H9 (cell line): ENCODE measurements at places on chromosomes 4 and X. TPM values are rescaled to one million over a fixed set of nuclear protein-coding genes. Genes with fewer than 3 reads are reported as not detected.

DNA sequence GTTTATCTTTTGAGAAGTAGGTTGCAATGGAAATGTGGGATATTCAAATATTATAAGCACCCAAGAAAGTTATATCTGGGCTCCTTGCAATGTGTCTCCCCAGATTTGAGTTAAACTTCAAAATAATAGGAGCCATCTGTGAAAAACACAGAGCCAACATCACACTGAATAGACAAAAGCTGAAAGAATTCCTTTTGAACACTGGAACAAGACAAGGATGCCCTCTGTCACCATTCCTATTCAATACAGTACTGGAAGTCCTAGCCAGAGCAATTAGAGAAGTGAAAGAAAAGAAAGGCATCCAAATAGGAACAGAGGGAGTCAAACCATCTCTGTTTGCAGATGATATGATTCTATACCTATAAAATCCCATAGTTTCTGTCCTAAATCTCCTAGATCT lies 114.3 kb upstream of the IL1RAPL1 start:
- no peak for DNase-seq

- peak; percentile 35 for DNase-seq
Measured at GRCh38 chrX:115606861-115607260, 45.9 kb downstream of the PLS3 start.

Gene CXorf49
- not detected in 2 replicates for total RNA-seq

GRCh38 chrX:95427389-95427788 lies 1257.3 kb upstream of the DIAPH2 start:
- no peak for DNase-seq

DNA sequence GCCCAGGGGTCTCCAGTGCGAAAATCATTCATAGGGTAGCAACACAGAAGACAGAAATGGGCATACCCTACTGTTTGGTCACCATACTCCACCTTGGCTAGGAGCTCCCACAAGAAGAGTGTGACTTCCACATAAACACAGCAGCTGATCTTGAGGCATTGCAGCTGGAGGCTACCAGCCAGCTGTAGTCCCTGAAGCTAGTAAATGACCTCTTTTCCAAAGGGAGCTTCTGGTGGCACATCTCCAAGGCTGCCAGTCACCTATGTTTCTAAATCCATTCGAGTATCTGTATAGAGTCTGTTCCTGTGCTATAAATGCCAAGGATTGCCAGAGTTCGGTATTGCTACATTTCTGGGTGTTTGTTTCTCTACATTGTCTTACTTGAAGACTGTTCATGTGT lies 21.3 kb upstream of the PNPLA4 start:
- no peak for DNase-seq

Gene CSAG1
- total RNA-seq = not detected in 2 replicates

GRCh38 chr4:89099034-89099433 lies 12.3 kb upstream of the TIGD2 start:
- DNase-seq = no peak

DNA sequence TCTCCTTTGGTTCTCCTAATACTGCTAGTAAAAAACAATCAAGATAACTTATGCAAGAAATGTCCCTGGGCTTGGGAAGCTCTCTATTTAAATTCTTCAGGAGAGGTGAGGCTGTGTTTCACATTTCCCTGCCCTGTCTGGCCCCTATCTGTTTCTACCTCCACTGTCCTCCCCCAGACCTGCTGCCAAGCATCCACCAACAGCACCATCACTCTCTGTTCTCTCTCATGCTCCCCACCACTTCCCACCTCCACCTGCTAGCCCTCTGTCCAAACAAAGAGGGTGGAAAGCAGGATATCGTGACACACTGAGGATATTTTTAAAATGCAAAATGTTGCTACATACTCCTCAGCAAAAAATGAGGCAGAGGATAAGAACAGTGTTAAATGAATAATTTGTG lies 88.4 kb upstream of the NAP1L5 start:
- no peak for DNase-seq

DNA sequence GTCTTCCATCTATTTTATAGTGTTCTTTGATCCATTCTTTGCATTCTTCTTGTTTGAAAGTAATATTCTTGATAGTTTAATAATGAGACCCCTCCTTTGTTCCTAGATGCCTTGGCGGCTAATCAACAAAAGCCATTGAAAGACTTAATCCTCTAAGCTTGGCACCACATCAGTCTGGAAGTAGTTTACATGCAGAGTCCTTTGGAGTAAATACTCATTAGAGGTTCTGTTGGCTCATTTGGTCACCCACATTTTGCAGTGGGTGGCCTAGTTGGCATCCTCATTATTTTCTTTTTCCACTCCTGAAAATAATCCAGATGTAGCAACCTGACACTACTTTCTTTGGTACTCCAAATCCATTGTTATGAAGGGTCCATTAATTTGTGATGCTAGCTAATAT lies 64.5 kb downstream of the DKK2 start:
- DNase-seq = no peak

GRCh38 chr4:173505924-173506518 lies 24.0 kb downstream of the HAND2 start:
- peak; percentile 77 for DNase-seq

DNA sequence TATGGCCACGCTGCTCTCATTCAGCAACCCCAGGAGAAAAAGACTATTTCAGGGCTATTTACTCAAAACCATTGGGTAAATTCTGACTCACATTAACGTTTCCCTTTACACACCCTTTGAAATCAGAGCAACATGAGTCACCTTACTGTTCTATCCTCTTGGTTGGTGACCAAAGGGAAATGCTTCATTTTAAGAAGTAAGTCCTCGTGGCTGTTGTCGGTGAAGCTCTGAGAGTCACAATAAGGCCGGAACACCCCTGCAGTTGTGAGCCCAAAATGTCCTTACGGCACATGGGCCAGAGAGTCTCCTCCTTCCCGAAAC lies 56.3 kb upstream of the SPRY1 start:
- DNase-seq = no peak

DNA sequence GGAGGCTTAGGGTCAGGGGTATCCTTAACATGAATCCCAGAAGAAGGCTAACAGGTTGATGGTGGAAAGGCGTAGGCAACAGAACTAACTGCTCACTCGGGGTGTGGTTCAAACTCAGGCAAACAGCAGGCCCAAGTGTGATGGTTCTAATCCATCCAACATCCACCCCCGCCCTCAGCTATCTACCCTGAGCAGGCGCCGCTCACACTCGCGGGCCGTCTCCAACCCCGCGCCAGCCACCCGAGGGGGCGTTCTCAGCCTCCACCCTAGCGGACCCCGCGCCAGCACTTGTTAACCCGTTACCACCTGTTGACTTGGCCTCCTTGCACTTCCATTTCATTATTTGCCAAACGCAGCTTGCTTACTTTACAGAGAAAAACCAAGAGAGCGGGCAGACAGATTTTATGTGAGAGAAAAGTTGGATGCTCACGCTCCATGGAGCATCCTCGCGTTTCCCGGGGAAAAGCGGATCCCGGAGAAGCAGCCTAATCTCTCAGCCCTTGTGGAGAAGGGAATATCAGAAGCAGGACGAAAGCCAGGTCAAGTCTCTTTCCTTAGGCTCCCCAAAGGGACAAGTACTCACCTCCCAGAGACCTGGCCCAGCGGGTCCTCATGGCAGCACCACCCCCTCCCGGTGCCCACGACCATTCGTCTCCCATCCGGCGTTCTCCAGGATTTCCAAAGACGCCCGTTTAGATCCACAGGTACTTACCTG lies 773 bp downstream of the SNCA start:
- DNase-seq = peak; percentile 36

Gene BDH2
- total RNA-seq = 39.3 and 40.2 TPM in 2 replicates

- DNase-seq = no peak
Measured at GRCh38 chr4:159015841-159016240, 87.0 kb upstream of the RAPGEF2 start.

Gene P2RY4
- total RNA-seq = 0.18 TPM in 1 of 2 replicates, not detected in the other

DNA sequence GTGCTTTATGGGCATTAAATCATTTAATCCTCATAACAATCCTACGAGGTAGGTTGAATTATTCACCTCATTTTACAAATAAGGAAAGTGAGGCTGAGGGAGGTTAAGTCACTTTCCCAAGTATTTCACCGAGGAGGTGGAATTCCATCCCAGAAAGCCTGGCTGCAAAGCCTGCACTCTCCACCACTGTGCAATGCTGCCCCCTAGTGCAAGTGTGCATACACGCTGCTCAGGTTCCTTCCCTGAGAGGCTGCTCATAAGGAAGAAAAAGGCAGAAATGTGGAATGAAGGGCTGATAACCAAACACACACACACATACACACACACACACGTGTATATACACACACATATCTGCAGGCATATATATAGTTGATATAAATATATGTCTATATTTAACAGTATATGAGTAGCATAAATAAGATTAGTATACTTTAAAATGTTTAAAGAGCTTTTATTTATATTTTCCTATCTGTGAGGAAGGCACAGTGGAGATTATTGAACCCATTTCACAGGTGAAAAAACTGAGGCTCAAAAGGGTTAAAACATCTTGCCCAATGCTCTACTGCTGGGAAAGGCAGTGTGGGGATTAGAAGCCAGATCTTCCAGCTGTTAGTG lies 714.5 kb upstream of the TENM3 start:
- DNase-seq = peak; percentile 85

Gene AFM
- total RNA-seq = not detected in 2 replicates

- DNase-seq = no peak
Measured at GRCh38 chr4:174122705-174123104, 160.8 kb downstream of the FBXO8 start.

DNA sequence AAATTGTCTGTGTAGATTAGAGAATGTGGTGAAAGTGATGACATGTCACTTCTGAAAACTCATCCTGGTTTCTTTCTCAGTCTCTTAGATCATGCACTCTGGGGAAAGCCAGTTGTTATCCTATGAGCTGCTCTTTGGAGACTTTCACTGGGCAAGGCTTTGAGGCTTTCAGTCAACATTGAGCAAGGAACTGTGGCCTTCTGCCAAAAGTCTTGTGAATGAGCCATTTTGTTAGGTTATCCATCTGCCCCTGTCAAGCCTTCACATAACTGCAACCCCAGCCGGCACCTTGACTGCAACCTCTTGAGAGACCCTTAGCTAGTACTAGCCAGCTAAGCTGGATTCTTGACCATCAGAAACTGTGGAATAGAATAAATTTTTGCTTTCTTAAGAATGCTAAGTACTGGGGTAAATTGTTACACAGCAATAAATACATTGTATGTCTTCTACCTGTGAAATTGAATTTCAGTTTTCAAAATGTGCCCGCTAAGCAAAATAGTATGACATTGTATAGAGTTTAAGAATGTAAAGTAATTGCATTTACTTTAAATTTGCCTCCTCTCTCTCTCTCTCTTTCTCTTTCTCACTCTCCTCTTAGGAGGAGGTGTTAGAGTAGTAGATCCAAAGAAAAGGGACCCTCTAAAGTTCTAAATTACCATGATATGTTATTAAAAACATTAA lies 1273.0 kb downstream of the RAPGEF2 start:
- no peak for DNase-seq

Gene FAM13A
- total RNA-seq = 12.7 and 12.9 TPM in 2 replicates

Gene MCUB
- 14.8 and 16.2 TPM in 2 replicates for total RNA-seq

DNA sequence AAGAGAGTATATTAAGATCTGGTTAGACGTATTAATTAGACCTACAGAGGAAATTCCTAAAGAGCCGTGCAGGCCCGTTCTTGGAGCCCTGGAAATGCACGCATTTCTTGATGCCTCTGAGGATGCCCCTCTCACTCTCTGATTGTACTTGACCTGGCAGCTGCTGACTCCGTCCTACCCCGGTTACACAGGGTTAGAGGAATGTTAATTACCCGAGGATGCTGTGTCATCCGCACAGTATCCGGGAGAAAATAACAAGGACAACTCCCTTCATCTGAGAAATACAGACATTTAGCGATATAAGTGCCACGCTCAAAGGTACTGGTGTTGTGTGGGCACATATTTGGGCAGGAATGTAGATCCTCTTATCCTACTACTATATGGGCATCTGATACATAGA lies 404.6 kb upstream of the FAT1 start:
- no peak for DNase-seq

DNA sequence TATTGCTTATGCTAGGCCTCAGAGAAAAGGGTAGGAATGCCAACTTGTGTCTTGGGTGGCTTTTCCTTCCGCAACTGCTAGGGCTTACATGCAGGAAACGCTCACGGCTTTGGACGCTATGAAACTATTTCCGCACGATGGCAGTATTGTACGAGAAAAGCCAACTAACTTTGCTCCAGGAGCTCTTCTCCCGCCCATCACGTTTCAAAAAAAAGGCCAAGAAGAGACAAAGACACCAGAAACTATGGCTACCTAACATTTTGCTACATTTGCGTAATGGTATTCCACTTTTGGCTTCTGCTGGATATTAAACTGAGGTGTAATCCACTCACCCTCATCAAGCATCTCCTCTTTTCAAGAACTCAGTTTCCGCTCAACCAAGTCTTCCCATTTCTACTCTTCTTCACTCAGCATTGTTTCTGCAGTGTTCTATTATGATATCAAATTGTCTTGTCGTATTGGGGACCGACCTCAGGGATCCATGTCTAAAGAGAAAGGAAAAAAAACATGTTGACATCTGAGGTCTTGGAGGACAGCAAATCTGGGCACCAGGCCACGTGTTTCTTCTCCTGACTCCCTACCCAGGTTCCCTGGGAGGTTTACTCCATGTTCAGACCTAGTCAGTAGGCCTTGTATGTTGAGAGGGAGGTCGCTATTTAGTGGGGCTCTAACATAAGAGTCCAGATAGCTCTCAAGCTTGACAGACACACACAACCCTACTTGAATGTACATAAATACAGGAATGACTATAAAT lies 239.4 kb upstream of the STK26 start:
- DNase-seq = no peak

GRCh38 chrX:56503941-56504673 lies 59.3 kb upstream of the UBQLN2 start:
- DNase-seq = peak; percentile 29

DNA sequence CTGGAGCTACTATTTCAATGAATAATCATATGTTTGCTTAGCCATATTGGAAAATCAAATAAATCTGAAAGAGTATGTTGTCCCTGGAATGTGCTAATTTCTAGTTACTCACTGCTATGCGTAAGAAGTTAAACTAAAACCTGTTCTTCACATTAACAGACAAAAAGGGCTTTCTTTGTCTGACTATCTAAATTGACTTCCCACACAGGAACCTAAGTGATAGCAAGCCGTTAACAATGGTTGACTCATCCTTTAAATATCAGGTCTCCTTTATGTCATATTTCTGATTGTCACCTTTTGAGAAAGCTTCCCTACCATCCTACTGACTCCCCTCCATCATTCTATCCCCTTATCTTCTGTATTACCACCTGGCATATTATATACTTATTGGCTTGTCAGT lies 81.4 kb downstream of the AMELX start:
- no peak for DNase-seq

- DNase-seq = no peak
Measured at GRCh38 chr4:53645108-53645507, 53.8 kb upstream of the LNX1 start.

- DNase-seq = no peak
Measured at GRCh38 chr4:140995058-140995457, 138.2 kb downstream of the RNF150 start.

Gene CPE
- 10.0 and 11.6 TPM in 2 replicates for total RNA-seq

DNA sequence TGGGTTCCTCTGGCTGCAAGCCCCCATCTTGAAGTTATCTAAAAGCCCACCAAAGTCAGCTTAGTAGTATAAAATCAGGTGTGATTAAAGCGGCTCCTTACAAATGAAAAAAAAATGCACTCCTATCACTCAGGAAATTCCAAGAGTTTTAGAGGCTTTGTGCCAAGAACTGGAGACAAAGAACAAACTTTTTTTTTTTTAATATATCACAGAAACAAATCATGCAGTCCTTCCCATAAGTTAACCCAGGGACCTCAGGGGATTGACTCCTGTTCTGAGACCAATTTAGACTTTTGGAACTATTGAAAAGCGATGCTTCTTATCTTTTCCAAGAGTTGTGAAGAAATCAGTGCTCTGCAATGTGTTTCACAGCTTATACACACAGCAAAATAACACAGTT lies 53.6 kb downstream of the HHIP start:
- DNase-seq = no peak
